ENCODE measurements at places on chromosomes 4 and X.

DNA sequence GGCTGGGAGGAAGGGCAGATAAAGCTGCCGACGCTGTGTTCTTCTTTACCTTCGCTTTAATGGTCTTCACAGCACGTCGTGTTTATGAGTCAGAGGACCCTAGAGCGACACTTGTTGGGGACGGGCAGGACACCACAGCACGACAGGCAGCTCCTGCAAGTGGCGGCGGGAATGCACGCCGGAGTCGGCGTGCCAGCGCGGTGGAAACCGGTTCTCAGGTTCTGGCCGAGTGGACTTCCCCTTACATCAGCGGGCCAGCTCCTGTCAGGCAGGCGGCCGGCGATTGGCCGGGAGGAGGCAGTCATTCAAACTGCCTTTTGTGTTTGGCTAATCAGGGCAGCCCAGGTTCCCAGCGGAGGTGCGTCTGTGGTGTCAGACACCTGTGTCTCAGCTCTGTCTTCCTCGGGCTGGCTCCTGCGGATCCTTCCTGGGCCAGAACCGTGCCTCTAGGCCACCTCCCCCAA is 150.9 kb downstream of the SHROOM3 start:
- no peak for DNase-seq

GRCh38 chrX:9765072-9765736 is 443 bp downstream of the GPR143 start:
- no peak for DNase-seq

GRCh38 chr4:856225-856901 is 30.4 kb upstream of the CPLX1 start:
- DNase-seq: no peak

- DNase-seq: no peak
Measured at GRCh38 chr4:15778289-15779241, at the start of gene CD38. Gene CD38, plus strand, starts transcription at chr4:15778328. Its CDS starts 87 bp downstream, at chr4:15778415.

- DNase-seq: no peak
Measured at GRCh38 chr4:10571909-10572308, 112.7 kb downstream of the CLNK start.

GRCh38 chr4:2079926-2080325 is 20.8 kb downstream of the NAT8L start:
- no peak for DNase-seq

- DNase-seq: no peak
Measured at GRCh38 chr4:81274460-81274859, 59.4 kb upstream of the PRKG2 start.

- no peak for DNase-seq
Measured at GRCh38 chrX:25191403-25191802, 175.6 kb upstream of the ARX start.

GRCh38 chrX:2715066-2715600 is 24.0 kb downstream of the CD99 start:
- no peak for DNase-seq

DNA sequence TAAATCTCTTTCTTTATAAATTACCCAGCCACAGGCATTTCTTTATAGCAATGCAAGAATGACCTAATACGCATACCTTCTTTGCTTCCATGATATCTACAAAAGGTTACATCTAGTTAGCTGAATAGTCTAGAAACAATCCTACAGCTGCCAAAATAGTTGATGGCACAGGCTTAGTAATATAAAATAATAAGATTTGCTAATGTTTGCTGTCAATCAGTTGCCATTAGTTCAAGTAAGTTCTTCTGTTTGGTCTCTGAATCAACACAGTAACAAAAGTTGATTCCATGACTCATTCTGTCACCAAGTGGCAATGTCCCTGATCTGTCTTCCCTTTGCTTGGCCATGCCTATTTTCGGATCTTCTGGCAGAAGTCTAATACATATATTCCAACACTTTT is 470.2 kb downstream of the SPRY1 start:
- DNase-seq: no peak

DNA sequence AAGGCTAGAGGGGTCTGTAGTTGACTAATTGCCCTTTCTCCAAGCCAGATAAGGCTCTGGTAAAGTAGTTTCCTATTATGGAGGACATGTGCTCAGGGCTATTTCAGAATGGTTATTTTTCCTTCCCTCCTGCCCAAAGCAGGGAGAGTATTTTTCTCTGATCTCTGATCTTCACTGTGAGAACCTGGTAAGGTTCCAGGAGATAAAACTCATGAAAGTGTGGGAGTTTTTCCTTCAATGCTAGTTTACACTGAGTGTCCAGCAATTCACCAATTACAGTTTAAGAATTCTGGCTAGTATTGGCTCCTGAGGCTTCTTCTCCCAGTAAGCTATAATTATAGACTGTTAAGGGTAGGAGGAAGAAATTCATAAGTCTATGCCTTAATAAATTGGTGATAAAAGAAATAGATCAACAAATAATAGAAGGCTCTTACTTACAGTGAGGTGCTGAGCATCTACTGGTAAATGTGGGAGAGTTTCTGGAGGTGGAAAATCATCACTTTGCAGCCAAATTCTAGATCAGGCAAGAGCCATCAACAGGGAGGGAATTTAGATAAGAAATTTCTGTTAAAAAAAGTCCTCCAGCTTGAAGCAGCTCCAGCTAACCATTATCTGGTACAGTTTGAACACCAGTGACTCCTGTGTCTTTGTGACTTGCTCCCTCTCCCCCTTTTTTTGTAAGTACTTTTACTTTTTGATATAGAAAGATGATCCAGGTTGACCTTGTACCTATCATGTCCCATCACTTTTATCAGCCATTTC is 30.9 kb downstream of the CASP6 start:
- DNase-seq: no peak

DNA sequence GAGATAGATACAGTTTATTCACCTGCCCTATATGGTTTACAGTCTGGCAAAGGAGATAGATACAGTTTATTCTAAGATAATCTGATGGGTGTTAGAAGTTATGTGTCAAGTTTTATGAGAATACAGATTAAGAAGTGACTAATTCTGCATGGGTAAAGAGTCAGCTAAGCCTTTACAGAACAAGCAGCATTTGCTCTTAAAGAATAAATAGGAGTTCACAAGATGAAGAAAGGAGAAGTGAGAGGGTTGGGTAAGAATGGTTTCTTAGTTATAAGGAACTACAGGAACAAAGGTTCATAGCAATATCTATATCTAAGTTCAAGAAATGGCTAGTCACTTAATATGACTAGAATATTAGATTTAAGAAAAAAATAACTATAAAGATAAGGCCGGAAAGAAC is 47.6 kb downstream of the THOC2 start:
- DNase-seq: no peak

GRCh38 chr4:17580969-17581368 is 4.0 kb downstream of the LAP3 start:
- DNase-seq: no peak

GRCh38 chrX:140090800-140091124 is 125.4 kb upstream of the CXorf66 start:
- no peak for DNase-seq

DNA sequence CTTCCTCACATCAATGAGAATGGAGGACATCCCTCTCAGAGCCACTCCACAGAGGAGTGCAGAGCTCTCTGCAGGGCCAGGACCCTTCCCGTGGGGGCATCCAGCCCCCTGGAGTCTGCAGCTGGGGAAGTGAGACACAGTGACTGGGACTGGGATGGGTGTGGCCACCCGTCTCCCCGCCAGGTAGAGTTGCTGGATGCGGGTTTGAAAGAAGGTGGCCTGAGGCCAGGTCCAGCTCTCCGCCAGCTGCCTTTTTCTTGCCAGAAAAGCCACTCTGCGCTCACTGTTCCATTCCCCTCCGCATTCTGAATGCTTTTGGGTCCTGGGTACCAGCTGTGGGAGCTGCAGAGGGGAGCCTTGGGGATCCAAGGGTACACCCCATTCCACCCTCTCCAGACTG is 82.6 kb downstream of the ABLIM2 start:
- no peak for DNase-seq

GRCh38 chr4:159238631-159239030 is 135.8 kb downstream of the RAPGEF2 start:
- no peak for DNase-seq

GRCh38 chr4:8503801-8504200 is 63.2 kb downstream of the TRMT44 start:
- no peak for DNase-seq

GRCh38 chr4:8126523-8126922 is 32.1 kb downstream of the ABLIM2 start:
- no peak for DNase-seq

DNA sequence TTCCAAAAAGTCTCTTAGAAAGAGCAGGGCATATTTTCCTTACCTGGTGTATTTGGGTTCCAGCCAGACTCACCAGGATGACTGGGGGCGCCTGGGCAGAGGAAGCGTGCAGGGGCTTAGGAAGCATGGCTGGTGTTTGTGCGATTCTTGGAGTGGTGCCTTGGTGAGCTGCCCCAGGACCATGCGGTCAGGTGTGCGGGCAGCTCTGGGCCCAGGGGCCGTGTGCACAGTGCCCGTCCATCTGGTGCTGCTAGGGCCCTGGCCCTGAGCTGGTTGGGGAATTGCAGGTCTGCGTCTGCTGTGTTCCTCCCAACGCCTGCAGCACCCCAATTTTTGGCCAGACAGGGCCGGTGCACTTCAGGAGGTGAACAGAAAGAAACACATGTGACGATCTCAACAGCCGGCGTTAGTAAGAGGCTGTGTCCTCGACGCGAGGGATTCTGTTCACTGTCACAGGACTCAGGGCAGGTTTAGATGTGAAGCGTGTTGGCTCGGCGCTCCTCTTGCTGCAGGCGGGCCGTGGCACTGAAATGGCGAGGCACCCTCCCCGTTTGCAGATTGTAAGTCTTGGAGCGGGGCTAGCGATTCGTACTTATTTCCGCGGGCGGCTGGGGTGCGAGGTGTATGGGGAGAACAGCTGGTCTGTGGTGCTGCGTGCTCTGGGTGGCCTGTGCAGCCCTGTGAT is 15.2 kb downstream of the RGS12 start:
- DNase-seq: no peak

DNA sequence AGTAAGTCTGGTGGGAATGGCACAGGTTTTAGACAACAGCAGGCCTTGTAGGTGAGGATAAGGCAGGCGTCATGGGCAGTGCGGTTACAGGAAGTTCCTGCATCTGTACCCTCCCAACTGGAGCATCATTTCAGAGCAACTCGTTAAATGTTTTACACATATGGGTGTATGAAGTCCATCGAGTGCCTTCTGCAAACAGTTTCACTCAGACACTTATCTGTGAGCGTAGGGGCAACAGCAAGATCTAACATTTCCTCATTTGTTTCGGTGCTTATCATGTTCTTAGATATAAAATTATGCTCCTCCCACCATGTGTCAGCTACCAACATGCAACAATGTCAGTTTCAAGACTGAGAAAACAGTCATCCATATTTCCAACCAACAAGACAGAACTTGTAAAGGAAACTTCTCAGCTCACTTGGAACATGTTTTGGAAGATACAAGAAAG is 69.9 kb downstream of the ELOVL6 start:
- no peak for DNase-seq

DNA sequence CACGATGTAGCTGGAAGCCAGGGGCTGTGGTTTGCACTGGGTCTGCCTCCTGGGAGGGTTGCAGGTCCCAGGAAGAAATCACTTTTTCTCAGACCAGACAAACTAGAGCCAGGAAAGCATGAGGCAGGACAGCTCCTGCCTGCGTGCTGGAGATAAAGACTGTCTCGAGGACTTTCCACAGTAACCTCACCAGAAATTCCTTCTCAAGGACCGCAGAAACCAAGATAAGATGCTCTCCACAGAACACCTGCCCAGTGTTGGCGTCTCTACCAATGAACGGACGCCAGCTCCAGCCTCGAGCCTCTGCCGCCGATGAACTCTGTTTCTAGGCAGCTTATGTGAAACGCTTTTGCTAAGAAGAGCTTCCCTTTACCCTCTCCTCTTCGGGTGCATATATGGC is 76.9 kb upstream of the AFAP1 start:
- DNase-seq: no peak

GRCh38 chr4:78634011-78634664 is 82.6 kb downstream of the ANXA3 start:
- DNase-seq: no peak

DNA sequence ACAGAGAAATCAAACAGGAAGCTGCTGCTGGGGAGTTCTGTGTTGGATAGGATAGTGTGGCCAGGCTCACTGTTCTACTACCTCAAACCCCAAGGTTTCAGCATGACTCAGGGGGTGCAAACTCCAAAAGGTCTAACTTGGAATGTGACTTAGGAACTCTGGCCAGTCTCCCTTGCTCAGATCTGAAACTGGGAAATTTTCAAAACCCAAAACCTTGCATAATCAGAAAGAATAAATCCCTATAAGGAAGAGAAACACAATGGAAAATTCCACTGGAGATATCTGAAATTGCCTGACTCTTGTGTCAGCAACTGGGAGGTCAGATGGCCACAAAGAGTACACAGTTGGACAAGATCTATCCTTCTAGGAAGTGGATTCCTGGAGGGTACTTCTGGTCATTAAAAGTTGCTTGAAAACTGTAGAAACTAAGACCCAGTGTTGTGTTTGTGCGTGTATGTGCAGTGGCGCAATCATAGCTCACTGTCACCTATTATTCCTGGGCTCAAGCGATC is 58.0 kb downstream of the PPEF2 start:
- DNase-seq: no peak

DNA sequence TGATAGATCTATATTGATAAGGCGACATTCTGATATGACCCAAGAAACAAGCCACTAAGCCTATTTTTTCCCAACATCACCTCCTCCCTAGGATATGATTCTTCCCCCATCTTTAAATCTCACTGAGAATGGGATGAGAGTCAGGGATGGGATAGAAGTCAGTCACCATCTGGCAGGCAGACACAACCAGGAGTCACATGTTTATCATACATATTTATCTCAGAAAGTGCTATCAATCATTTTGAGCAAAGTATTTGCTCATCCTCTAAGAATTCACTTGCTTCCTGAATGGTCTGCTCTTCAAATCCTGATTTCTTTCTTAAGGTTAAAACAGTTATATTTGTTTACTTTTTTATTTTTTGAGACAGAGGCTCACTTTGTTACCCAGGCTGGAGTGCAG is 20.3 kb downstream of the DNAAF6 start:
- DNase-seq: no peak

DNA sequence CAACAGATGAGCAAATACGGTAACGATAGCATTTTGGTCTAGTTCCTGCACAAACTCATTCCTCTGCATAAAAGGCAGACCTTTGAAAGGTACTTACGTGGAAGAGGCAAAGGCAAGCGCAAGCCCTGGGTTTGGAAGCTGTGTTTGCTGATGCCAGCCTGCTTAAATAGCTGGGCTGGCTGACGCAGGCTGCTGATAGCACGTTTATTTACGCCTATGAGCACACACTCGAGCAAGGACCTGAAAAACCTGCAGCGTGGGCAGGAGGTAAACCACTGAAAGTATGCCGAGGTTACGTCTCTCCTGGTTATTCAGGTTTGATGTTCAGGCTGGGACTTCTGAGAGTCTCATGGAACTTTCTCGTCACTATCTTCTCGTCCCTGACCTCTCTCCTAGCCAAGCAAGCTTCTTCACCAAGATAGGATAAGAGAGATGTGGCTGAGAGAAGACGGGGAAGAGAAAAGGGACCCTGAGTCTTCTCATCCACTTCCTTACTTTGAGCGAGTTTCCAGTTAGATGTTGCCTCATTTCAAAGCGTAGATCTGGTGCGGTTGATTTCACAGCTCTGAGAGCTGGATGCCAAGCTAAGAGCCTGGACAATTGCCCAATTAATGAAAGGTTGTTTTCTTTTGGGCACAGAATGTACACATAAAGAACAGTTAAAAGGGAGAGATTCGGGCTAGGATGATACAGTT is at the start of gene HOPX:
TSS of gene HOPX (minus strand) at position 139 of the 695 bp plus-strand sequence. CDS start 23,480 bp downstream, outside the sequence.
- DNase-seq: peak; percentile 69
